Activated T-helper 1 cell treated with Interleukin-2 at 50 U/mL for 16 hours (primary cell): ENCODE measurements at places on chromosomes 16 and 17.

DNA sequence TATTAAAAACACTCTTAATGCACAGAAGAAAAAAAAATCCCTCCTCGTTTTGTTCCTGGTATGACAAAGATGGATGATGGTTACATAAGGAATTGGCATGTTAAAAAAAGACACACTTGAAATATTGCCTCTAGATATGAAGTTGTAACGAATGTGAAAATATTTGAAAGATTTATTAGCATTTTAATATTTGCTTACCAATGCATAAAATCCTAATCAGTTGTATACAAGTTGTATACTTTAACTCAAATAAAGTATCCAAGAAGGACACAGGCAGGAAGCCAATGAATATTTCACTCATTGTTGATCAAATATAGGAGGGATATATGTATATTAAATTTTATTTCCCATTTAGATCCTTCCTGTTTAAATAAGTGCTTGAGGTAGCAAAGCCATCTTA lies 850.8 kb upstream of the RBFOX1 start:
- no peak for DNase-seq

DNA sequence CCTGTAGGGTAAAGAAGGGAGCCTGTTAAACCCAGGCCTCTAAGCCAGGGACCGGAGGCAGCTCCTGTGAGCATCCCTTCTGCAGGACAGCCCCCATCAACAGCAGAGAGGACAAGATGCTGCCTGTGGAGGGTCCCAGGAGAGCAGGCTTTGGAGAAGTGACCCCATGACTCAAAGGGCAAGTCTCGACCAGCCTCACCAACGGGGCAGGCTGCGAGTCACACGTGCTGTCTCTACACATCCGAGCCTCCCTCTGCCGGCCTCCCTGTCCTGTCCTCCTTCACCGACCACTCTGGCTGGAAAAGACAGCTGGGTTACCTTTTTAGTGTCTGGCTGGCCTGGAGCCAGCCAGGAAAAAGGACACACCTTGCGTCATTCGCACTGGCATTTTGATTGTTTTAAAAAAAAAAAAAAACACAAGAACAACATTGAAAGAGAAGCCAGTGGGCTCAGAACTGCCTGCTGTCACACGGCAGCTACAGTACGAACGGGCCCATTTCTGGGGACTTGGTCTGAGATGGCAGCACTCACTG lies 74.5 kb upstream of the RCVRN start:
- DNase-seq = no peak

DNA sequence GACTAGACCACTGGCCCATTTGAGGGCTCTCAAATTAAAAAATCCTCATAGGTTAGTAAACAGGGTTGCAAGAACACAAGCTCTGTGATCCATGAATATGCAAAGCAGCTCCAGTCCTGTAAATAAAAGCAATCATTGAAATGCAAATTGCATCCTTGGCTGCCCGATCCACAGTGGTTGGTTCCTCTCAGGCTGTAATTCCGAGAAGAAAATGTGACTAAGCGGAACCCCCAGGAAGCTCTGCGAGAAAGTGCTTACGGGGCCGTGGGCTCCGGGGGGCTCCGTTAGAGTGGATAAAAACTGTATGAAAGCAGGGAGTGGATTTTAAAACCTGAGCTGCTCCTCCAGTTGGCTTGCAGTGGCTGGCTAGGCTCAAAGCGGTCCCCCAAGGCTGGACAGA lies 2.5 kb downstream of the GPRC5B start:
- DNase-seq = no peak

DNA sequence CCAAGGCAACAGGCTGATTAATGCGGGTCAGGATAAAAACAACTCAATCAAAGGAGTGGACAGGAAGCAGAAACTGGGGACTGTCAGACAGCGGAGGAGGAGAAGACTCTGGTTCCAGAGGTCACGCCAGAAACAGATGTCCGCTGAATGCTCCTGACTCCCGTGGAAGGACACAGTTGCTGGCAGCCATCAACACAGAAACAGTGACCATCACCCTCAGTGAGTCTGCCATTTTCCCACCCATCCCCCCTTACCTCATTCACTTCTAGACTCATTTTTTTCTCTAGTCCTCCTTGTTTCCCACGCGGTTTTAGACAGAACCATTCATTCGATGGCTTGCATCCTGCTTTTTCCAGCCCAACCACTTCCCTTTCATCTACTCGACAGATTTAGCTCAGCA lies 40.9 kb downstream of the DHRS7C start:
- no peak for DNase-seq

GRCh38 chr16:65218348-65218747 lies 96.5 kb upstream of the CDH11 start:
- DNase-seq = no peak

DNA sequence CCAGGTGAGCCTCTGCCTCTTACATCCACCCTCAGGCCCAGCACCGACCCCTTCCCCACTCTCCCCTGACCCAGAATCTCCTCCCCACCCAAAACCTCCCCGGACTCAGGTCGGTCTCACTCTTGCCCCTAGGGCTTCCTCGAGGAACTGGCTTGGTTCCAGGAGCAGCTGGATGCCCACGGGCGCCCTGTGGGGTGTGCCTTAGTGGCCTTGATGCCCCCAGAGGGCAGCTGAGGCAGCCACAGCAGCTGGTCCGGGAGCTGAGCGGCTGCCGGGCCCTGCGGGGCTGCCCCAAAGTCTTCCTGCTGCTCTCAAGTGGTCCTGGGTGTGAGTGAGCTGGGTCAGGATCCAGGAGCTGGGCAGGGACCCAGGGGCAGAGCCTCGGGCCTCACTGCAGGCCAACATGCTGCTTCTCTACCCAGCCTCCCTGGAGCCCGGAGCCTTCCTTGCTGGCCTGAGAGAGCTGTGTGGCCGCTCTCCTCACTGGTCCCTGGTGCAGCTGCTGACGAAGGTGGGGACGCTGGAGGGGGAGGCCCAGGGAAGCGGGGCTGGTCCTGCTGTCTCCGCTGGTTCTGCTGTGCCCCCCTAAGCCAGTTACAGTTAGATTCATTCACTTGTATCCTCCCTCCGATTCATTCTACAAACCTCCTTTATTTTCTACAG lies 9.6 kb downstream of the ZNF213 start:
- DNase-seq = no peak

DNA sequence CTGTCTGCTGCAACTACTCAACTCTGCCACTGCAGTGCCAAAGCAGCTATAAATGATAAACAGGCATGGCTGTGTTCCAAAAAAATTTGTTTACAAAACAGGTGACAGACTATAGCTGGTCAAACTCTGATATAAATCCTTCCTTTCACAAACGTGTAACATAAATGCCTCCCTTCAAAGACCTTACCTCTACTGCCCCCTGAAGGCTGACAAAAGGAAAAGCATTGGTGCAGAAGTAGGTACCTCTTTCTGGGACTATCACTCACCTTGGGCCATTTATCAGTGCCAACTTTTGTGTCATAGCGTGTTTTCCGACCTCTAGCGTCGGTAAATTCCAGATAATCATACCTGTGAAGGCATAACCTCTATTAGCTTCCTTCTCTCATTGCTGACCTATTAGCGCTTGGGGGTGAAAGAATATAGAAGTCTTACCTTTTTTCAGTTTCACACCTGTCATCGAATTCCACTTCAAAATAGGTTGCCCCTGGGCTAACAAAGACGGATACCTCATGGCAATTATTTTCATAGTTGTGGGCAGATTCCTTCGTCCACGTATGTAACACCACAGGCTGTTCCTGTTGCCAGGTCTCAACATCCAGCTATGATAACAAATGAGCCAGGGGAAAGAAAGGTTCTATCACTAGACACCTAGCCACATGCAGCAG lies 67.9 kb downstream of the ZZEF1 start:
- DNase-seq = no peak
